ENCODE measurements at places on chromosomes 5 and 9.

GRCh38 chr5:97877588-97877987, 694.5 kb upstream of the RIOK2 start:
- no peak for DNase-seq

DNA sequence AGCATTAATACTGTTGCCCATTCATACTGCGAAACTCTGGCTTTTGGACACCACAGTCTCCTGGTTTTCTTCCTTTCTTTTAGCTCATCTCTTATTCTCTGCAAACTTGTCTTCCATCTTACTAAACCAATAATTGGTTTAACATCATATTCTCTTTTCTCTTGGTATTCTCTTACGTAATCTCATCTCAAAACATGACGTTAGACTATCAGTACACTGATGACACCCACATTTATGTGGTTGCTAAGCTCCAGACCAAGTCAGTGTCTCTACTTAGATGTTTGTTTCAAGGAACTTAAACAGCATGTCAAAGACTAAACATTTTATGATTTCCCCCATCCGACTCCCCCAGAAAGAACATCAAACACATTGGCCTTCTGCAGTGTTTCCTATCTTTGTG, 2.1 kb downstream of the PRRC1 start:
- DNase-seq = no peak

DNA sequence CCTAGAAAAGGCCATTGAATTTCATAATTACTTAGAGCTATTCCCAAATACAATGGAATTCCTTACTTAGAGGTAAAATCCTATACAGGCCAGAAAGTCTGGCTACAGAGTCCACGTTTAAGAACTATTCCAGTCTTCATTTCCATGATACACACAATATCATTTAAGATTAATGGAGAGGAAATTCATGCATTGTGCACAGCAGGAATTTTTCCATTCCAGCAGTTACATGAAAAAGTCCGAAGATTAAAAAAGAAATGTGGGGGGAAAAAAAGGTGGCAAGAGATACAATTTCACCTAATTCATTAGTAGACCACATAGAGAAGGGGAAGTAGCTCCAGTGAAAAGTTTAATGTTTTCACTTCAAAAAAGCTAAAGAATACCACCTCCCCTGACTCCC, 63.1 kb downstream of the CHD1 start:
- DNase-seq = no peak

DNA sequence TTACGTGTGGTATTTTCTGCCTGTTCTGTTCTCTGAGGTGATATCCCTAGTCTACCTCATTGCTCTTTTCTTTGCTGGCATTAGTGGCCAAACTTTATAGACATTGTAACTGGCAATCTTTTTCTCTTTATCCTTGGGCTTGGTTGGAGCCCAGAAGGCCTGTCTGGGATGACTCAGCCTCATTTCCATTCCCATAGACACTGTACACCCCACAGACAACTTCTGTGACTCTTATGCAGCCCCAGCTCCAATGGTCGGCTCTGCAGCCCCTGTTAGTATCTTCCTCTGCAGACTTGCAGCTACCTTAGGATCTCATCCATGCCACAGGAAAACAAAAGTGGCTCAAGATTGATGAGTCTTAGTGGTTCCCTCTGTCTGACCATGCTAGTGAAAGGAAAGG, 79.8 kb downstream of the CFAP95 start:
- DNase-seq = no peak
